ENCODE measurements at places on chromosomes 13 and 19.

DNA sequence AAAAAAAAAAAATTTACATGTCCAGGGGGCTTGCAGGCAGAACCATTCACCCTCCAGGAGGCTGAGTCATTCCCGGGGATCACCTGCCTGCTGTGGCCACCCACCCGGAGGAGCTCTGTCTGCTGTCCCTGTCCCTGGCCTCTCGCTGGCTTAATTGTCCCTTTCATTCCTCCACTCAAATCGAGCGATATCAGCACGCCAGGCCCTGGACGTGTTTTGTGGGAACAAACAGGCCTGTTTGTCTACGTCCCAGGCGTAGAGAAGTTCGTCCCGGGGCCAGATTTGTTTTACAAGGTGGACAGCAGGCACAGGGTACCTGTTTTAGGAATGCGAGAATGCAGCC is 21.2 kb downstream of the SULT2B1 start:
- DNase-seq, result no peak

DNA sequence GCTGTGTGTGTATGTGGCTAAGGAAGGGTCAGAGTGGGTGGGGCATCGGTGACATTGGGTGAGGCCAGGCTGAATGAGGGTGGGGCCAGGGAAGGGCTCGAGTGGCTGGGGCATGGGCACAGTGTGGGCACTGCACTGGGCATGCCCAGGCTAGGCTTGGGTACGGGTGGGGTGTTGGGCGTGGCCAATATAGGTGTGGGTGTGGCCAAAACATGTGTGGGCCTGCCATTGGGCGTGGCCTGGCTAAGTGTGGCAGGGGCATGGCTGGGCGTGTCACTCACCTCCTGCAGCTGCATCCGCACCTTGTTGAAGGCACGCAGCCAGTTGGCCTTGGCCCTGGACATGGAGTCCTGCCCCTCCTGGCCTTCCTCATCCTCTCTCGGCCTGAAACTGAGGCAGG is 33.2 kb downstream of the UNC13A start:
- no peak for DNase-seq

- no peak for DNase-seq
These were observed 4.1 kb upstream of the ZNF841 start for GRCh38 chr19:52099497-52100138.

- DNase-seq, result no peak
These were observed 235.6 kb upstream of the CSNK1A1L start for GRCh38 chr13:37340901-37341670.

DNA sequence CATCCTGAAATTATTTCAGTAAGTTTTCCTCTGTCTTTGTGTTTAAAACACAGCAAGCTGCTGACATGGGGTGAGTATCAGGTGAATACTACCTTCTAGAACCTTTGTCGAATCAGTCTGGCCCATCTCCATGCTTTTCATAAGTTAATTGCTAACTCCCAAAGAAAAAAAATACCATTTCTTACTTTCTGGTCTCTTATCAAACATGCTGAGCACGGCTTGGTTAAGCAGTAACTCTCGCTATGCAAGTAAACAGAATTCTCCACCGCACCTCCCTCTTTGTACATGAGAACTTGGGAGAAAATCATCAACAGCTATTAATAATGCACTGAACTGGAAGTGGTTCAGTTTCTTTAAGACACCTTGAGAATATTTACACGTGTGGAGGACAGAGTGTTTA is 88.6 kb downstream of the FGF9 start:
- DNase-seq, result no peak

- DNase-seq, result peak; percentile 66
These were observed 27.5 kb upstream of the SHKBP1 start for GRCh38 chr19:40549007-40549708.

DNA sequence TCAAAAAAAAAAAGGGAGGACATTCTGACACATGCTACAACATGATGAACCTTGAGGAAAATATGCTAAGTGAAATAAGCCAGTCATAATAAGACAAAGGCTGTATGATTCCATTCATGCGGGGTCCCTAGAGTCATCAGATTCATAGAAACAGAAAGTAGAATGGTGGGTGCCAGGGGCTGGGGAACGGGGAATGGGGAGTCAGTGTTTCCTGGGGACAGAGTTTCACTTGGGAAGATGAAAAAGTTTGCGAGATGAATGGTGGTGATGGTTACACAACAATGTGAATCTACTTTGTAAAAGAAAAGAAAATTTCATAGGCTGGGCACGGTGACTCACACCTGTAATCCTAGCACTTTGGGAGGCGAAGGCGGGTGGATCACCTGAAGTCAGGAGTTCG is 6.1 kb upstream of the CLEC4G start:
- DNase-seq, result no peak

GRCh38 chr13:43805071-43805468 is 18.3 kb upstream of the ENOX1 start:
- DNase-seq, result no peak

DNA sequence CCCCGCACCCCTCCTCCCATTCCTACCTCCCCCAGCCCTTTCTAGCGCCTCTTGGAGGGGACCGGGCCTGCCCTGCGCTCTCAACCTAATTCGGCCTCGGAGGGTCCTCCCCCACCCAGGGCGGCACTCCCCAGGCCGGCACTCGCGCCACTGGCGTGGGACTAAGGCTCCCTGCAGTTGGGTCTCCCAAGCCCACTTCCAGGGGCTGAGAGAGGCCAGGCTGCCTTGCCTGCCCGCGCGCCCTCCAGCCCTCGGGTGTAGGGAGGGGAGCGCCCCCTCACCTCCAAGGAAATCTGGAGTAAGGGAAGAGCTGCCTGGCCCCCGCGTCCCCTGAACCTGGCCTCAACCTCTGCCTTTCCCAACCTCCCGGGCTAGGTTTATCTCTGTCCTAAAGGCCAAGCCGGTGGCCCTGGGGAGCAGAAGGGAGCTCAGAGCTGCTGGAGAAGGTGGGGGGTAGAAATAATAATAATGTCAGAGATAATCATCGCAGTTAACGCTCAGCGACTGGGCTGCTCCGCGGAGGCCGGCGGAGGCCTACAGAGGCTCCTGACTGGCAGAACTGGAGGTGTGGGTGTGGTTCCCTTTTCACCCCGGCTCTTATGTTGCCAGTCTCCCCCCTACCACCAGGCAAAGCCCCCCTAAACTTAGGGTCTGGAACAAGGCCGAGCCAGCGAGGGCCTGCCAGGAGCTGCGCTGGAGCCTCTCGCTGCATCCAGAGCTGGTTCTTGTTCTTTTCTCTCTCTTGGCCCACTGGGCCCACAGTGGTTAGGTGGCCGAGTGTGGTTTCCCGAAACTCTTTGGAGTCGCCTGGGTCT is 9.6 kb downstream of the ZIC2 start:
- no peak for DNase-seq

DNA sequence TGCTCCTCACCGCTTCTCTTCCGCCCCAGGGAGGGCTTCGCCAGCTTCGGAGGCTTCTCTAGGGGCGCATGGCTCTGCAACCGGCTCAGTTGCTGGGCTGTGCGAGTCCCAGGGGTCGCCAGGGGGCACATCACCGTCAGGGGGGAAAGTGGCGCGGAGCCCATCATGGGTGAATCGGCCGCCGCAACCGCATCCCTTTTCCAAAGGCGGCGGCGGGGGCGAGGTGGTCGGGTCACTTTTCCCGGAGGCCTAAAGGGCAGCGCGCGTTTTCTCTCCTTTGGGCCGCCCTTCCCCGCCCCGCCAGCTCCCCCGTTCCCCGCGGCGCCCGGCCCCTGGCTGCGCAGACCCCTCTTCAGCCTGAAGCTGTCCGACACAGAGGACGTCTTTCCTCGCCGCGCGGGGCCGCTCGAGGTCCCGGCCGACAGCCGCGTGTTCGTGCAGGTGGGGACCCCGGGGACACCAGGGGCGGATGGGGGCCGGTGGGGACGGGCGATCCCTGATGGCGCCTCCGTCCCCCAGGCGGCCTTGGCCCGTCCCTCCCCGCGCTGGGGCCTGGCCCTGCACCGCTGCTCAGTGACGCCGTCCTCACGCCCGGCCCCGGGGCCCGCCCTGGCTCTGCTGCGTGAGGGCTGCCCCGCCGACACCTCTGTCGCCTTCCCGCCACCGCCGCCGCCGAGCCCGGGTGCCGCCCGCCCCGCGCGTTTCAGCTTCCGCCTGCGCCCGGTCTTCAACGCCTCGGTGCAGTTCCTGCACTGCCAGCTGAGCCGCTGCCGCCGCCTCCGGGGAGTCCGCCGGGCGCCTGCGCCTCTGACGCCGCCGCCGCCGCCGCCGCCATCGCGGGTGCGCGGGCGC is 1.7 kb downstream of the TGFBR3L start:
- DNase-seq, result peak; percentile 49

DNA sequence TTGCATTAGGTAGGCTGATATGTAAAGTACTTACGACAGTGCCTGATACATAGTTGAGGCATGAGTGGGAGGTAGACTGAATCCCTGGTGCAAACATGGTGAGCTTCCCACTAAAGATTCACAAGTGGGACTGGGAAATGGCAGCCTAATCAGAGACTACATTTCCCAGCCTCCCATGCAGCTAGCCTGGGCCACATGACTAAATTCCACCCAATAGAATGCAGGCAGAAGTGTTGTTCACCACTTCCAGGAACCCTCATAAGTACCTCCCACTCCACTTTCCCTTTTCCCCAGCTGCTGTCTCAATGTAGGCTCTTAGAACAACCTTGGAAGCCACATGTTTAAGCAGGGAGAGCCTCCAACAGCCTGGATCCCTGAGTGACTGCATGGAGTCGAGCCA is 104.9 kb downstream of the CACNA1A start:
- no peak for DNase-seq

DNA sequence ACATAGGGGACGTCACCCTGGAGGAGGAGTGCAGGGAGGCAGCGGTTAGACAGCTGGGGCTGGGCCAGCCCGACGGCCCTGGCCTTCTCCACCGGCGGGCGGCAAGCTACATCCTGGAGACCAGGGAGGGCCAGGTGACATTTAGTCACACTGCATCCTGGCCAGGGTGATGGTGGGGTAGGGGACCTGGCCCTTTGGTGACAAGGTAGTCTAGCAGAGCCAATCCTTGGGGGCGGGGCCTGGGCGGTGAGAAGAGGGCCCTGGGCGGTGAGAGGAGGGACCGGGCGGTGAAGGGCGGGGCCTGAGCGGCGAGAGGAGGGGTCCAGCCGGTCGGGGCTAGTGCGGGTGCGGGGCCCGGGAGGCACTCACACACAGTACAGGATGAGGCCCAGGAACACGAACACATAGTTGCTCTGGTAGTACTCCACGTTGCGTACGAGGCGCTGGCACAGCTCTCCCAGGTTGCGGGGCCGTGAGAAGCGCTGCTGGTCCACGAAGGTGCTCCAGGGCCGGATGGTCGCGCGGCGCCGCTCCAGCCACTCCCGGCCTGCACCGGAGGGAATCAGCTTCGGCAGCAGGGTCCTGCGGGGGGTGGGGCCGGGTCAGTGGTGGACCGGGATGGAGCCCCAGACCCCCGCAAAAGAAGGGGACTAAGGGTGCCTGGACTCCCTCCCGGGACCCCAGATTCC is 610 bp downstream of the RABAC1 start:
- peak; percentile 81 for DNase-seq

DNA sequence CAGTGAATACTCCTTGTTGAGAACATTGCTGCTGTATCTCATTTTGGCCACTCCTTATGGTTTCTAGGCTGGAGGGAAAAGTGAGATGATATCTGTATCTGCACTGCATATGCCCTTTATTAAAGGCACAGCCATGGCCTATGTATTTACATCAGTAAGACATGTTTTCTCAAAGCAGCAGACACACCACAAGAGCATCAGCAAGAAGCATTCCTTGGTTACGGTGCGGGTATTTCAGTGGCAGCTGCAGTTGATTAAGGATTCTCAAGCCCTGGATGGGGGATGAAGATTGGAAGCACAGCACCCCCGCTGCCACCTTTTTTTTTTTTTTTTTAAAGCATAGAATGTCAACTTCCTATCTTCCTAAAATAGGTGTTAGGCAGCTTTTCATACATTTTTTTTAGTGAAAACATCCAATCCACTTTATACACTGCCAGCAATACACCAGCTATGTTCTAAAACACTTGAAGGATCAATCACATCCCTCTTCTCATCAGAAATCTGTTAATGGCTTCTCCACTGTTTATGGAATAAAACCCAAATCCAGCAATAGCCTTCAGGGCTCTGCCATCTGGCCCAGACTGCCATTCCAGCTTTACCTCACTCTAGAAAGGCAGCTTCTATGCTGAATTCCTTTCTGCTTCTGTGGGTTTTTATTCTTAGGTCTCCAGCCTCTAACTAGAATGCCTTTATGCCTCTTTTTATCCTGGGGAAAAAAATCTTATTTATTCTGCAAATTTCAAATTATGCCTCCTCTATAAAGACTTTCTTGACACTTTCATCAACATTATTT is 331.0 kb downstream of the DNAJC15 start:
- DNase-seq, result no peak

DNA sequence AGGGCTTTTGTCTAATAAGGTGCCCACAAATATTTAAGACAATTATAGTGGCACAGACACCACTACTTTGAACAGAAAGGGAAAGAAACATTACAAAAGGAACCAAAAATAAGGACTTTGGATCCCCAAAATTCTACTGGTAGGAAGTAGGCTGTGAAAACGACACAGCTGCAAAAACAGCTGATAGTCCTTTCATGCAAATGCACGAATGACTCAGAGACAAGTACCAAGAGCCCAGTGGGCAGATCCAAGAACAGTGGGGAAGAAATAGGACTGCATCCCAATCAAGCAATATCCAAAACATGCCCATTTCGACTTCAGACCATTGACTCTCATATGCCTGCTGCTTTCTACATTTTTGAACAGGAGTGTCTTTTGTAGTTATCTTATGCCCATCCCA is 269.4 kb upstream of the NBEA start:
- DNase-seq, result no peak

GRCh38 chr19:6660930-6661329 is 9.0 kb downstream of the TNFSF14 start:
- DNase-seq, result no peak

- no peak for DNase-seq
These were observed 7.7 kb upstream of the TBC1D4 start for GRCh38 chr13:75489502-75490263.
